WTC11 (cell line): ENCODE measurements at places on chromosomes 7 and 10.

DNA sequence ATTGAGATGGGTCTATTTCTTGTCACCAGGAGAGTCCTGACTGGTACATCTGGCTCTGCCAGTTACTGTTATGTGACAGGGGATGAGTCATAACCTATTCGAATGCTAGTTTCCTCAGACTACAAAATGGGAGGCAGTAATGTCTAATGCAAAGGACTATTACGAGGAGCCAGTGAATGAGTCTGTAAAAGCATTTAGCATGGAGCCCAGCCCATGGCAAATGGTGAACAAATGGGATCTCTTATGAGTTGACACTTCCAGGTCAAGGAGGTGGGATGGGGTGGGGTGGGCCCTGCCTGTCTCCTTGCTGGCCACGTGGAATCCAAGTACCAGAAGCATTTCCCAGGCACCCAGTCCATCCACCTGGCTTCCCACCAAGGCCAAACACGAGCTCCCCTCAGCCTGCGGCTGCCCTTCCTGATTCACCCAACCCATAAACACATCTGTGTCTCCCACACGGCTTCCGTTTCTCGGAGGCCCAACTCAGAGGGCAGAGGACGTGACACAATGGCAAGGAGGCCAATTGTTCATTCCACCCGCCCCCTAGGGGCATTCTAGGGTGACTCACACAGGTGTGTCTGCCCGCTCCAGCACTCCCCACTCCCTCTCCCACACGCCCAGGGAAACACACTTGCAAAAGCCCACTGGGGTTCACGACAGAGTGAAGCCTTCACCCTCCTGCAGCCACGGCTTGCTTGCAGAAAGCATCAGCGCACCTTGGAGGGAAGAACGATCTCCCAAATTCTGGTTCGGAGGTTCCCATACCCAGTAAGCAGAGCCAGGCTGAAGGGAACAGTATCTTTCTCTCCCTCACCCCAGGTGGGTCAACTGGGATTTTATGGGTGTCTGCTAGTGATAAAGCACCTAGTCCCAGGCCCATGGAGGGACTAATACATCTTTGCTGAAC lies 109.8 kb downstream of the SH3PXD2A start:
- no peak for DNase-seq

GRCh38 chr10:35130663-35131062 lies 4.0 kb downstream of the CREM start:
- no peak for DNase-seq

- DNase-seq, result no peak
Observed at GRCh38 chr7:41118486-41118885, 584.4 kb downstream of the INHBA start.

DNA sequence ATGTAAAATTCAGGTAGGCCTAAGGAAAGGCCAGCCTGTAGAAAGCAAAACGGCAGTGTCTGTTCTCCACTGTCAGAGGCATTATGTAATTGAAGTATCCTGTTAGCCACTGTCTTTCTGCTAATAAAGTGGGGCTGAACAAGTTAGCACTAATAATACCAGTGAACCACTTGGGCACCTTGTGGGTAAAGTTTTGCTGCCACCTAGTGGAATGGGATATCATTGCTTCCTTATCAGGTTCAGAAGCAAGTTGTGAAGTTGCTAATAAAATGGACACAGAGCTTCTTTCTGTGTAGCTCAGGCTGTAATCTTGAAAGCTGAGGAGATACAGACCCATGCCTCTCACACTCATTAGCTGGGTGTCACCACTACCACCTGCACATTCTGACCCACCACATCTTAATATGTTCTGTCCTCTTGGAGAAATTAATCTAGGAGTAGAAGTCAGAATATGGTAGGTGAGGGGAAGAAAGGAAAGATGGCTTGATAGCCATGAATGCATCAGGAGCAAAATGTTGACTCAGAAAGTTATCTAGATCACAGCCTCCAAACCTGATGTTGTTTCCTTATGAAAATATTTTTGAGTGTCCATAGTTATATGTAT lies 175.1 kb downstream of the SEPTIN7 start:
- no peak for DNase-seq

GRCh38 chr7:85262891-85263290 lies 76.0 kb upstream of the SEMA3D start:
- DNase-seq, result no peak

DNA sequence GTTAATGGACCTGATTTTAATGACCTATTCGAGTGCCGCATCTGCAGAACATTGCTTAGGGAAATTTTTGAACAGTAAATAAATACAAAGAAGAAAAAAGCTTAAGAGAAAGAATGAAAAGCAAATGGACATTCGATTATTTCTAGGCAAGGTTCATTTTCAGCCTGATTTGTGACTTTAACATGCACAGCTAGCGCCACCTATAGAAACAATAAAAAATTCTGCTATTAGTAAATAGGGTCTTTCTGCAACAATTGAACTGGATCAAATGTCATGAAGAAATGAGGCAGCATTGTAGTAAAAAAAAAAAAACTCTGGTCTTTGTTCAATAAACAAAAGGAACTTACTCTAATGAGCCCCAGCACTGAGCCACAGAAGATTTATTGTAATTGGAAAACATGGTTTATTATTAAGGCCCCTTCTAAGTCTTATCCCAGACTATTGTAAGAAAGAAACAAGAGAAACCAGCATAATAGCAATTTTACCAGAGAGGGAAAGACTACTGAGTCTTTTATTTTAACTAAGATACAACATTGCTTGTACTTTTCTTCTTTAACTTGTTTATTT lies 41.4 kb upstream of the GHITM start:
- DNase-seq, result no peak

DNA sequence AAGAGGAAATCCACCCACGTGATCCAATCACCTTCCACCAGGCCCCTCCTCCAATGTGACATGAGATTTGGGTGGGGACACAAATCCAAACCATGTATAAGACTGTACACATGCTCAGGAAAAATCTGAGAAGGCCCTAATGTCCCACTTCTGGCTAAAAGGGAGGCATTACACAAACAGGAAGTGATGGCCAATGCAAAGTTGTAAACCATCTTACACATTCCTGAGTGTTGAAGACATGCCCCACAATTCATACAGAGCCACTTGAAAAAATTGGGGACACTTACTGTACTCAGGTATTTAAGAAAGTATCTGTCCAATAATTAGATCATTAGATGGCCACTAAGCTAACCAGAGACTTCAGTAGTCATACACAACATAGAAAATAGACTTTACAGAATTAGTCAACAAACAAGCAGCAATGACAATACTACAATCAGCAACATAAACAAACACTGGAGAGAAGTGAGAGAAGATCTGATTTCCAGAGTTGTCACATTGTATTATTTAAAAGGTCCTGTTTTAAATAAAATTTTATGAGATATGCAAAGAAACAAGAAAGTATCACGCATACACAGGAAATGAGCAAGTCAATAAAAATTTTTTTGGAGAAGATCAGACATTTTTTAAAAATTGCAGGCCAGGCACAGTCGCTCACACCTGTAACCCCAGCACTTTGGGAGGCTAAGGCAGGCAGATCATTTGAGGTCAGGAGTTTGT lies 143.3 kb downstream of the DGKI start:
- no peak for DNase-seq
